Activated CD8-positive, alpha-beta memory T cell treated with anti-CD3 and anti-CD28 coated beads, Interleukin-2, amount 50 U/mL, for 4 hours (primary cell): ENCODE measurements at places on chromosomes 7 and 10.

GRCh38 chr10:88121361-88121760 is 257.9 kb downstream of the PTEN start:
- DNase-seq: no peak

GRCh38 chr7:40418983-40419382 is 284.2 kb downstream of the SUGCT start:
- DNase-seq: no peak

DNA sequence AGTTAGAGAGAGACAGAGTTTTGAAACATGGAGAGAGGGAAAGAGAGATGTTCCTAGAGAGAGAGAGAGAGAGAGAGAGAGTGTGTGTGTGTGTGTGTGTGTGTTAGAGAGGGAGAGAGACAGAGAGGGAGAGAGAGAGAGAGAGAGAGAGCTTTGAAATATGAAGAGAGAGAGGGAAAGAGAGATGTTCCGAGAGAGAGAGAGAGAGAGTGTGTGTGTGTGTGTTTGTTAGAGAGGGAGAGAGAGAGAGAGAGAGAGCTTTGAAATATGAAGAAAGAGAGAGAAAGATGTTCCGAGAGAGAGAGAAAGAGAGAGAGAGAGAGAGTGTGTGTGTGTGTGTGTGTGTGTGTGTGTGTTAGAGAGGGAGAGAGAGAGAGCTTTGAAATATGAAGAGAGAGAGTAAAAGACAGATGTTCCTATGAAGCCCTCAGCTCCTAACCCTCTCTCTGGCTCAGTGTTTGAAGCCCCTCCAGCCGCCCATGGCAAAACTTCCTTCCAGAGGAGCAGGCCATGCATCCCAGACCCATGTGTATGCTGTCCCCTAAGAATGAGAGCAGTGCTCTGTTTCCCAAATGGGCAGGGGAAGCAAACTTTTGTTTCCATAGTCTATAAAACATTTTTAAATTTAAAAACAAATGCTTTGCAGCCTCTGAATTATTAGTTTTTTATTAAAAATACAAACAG is 130.9 kb downstream of the KCNMA1 start:
- no peak for DNase-seq

GRCh38 chr10:15311569-15312280 is 59.4 kb downstream of the FAM171A1 start:
- DNase-seq: no peak

- no peak for DNase-seq
These were observed 29.3 kb downstream of the ASNS start for GRCh38 chr7:97842772-97843345.

GRCh38 chr7:20199015-20199737 is 18.0 kb downstream of the MACC1 start:
- no peak for DNase-seq

- DNase-seq: no peak
These were observed 594.2 kb downstream of the SORCS1 start for GRCh38 chr10:106570268-106570667.

DNA sequence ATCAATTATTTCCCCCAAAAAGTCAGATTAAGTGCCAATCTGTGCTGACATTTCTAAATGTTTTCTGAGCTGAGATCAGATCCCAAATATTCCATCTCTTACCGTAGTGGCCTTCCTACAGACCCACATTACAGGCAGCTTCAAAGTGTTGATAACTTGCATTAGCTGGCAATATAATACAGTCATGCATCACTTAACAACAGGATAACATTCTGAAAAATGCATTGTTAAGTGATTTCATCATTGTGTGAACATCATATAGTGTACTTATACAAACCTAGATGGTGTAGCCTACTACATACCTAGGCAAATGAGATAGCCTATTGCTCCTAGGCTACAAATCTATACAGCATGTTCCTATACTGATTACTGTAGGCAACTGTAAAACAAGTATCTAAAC is 22.4 kb downstream of the SLC25A13 start:
- no peak for DNase-seq

DNA sequence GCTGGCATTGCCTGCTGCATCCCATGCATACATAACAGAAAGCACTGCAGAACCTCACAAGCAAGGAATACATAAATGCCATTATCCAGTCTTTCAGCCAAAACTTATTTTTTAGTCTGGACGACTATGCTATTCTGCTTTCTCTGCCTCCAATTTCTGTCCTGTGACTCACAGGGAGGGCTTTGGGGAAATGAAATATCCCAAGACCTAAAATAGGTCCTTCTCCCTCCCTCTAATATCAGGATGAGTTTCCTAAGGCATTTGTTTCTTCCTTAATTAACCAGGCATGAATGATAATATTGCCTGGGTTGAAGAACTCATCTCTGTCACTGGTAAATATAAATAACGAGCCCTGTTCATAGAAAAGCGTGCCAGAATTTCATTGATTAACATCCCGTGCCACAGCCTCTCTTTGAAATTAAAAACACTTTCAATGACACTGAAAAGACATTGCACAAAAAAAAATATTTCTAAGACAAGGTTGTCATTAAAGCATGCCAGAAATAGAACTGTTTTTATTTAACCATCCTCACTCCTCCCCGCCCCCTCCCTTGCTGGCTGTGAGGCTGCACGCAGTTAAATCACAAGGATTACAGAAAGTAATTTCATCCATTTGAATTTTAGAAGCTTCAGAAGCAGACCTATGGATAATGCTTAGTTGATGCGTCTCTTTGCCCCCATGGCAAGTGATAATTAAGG is 103.0 kb upstream of the ANKRD1 start:
- DNase-seq: no peak

DNA sequence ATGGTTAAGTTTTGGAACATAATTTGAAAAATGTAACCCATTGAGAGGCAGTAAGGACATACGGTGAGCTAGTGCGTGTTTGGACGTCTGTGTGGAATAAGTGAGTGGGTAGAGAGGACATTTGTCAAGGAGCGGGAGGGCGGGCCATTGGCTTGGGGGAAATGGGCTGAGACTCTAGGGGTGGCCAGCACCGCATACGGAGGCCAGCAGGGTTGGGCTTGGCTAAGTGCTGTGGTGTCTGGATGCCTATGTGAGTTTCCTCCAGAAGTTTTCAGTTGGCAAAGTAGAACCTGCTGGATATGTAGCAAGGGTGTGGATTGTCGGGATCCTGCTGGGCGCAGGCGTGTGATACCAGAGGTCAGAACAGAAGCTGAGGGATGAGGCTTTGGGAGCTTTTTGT is 103.0 kb downstream of the TCF7L2 start:
- DNase-seq: no peak

- DNase-seq: no peak
These were observed 164.4 kb upstream of the NAMPT start for GRCh38 chr7:106448992-106449859.

- no peak for DNase-seq
These were observed 62.7 kb downstream of the ADRA2A start for GRCh38 chr10:111139567-111139966.

GRCh38 chr7:4177001-4177400 is 505.1 kb upstream of the FOXK1 start:
- DNase-seq: no peak

- DNase-seq: no peak
These were observed 498.1 kb upstream of the POT1 start for GRCh38 chr7:125427676-125428075.

DNA sequence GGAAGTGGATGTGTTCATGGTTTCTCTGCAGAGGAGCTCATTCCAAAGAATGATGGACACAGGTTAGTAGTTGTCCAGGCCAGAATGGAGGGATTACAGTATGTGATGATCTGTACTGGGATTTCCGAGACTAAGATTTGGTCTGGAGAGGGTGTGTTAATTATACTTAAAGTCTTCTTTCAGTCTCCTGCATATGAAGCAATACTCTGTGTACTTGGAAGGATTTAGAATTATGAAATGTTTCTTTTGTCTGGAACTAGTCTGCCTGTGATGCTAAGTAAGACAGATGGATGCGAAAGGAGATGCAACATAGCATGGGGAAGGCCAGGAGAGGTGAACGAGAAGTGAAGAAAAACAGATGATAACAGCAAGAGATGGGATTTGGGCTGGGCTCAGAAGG is 305.1 kb upstream of the LYZL1 start:
- DNase-seq: no peak

DNA sequence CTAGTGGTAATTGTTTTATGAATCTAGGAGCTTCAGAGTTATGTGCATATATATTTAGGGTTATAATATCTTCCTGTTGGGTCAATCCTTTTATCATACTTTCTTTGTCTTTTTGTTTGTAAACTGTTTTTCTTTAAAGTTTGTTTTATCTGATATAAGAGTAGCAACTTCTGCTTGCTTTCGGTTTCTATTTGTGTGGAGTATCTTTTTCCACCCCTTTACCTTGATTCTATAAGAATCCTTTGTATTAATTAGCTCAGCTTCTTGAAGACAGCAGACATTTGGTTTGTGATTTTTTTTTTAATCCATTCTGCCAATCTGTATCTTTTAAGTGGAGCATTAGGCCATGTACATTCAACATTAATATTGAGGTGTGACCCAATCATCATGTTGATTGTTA is 9.3 kb downstream of the CASP7 start:
- no peak for DNase-seq

DNA sequence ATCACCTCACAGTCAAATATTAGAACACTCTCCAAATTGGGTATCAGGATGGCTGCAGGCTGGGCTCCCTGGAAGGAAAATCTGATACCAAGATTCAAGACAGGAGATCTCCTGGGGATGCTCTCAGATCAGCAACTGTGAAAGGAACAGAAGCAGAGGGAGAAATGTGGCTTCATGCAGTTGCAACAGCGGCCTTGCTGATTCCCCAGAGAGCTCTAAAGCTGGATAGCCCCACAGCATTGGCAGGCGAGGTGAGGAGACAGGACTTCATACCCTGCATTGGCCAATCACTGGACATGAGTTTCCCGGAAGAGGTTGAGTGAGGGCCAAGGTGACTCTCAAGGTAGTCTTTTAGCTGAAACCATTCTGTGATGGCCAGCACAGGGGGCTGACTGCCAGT is 190.6 kb downstream of the PTPN20 start:
- DNase-seq: no peak

DNA sequence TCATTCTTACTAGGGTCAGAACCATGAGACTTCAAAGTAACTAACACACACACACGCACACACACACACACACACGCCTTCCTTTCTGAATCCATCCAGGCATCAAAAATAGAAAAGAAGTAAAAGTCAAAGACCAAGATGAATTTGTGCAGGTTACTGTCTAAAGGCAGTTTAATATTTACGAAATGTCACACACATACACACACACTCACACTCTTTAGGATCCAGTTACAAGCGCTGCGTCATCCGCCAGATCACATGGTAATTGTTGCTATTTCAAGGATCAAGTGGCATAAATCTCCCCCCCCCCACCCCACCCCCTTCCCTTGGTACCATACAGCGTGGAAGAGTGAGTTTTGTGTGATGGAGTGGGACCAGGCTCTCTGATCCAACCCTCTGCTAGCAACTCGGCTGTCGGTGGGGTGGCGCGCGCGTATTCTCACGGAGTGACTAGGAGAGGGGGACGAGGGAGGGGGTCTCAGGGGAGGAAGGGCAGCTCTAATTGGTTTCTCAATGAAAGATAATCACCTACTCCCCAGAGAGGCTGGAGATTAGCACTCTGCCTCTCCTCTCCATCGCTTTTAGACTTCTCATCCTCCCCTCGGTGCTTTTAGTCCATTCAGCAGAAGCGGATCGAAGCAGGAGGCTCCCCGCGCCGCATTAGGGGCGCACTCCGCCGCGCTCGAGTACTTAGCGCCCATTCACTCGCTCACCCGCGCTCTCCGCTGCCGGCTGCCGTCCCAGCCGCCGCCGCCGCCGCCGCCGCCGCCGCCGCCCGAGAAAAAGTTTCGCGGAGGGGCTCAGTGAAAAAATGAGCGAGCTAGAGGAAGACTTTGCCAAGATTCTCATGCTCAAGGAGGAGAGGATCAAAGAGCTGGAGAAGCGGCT is 83.5 kb upstream of the PRKG1 start:
- DNase-seq: no peak
